Thoracic aorta (tissue), 2 donors: ENCODE measurements at places on chromosomes 5 and 9. TPM values are rescaled to one million over a fixed set of nuclear protein-coding genes. Genes with fewer than 3 reads are reported as not detected.

TAF11L5 gene
- not detected for total RNA-seq

ZNF366 gene
- total RNA-seq = 2.2 TPM

POU5F2 gene
- total RNA-seq = 6.2 TPM

GRM6 gene
- not detected for total RNA-seq

CRAT gene
- total RNA-seq = 102 TPM

BAAT gene
- 0.92 TPM for total RNA-seq

PCDHB7 gene
- 4.2 TPM for total RNA-seq

GARIN3 gene
- not detected for total RNA-seq

DMGDH gene
- 0.95 TPM for total RNA-seq

NRARP gene
- total RNA-seq = 16.9 TPM

GNE gene
- total RNA-seq = 23.3 TPM

PCDHB5 gene
- total RNA-seq = 4.8 TPM
